ENCODE measurements at places on chromosomes 12 and 14.

- DNase-seq = no peak
These were observed 2.8 kb downstream of the PTPN21 start for GRCh38 chr14:88551980-88552431.

GRCh38 chr12:126189856-126190255 lies 1124.6 kb downstream of the AACS start:
- DNase-seq = no peak

DNA sequence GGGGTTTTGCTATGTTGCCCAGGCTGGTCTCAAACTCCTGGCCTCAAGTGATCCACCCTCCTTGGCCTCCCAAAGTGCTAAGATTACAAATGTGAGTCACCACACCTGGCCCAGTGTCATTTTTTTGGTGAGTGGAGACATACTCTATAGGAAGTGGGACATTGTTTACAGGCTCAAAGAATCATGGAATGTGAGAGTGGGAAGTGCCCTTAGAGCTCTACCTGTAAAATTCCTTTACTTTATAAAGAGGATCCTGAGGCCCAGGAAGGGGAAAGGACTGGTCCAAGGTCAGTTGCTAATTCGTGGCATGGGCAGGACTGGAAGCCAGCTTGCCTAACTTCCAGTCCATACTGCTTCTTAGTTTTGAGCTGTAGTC lies 8.7 kb upstream of the ADCK1 start:
- peak; percentile 27 for DNase-seq

DNA sequence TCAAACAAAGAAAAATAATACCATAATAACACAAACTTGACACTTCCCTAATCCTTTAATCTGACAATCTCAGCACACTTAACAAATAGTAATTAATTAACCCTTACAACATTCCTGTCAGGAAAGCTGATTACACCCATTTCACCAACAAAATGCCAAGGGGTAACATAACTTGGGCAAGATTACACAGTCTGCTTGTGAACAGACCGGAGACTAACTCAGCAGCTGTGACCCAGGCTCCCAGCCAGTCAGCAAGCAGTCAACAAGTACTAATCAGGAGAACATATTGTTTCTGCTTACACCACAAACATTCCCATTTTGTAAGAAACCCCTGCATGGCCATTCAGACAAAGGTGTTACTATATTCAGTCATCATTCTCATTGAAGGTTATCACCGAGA lies 592.5 kb upstream of the FLRT2 start:
- no peak for DNase-seq

- no peak for DNase-seq
These were observed 71.9 kb upstream of the POC1B start for GRCh38 chr12:89597770-89598169.

GRCh38 chr14:49857427-49858003 lies 4.9 kb upstream of the NEMF start:
- DNase-seq = no peak

GRCh38 chr12:21384261-21384660 lies 11.6 kb downstream of the IAPP start:
- no peak for DNase-seq

DNA sequence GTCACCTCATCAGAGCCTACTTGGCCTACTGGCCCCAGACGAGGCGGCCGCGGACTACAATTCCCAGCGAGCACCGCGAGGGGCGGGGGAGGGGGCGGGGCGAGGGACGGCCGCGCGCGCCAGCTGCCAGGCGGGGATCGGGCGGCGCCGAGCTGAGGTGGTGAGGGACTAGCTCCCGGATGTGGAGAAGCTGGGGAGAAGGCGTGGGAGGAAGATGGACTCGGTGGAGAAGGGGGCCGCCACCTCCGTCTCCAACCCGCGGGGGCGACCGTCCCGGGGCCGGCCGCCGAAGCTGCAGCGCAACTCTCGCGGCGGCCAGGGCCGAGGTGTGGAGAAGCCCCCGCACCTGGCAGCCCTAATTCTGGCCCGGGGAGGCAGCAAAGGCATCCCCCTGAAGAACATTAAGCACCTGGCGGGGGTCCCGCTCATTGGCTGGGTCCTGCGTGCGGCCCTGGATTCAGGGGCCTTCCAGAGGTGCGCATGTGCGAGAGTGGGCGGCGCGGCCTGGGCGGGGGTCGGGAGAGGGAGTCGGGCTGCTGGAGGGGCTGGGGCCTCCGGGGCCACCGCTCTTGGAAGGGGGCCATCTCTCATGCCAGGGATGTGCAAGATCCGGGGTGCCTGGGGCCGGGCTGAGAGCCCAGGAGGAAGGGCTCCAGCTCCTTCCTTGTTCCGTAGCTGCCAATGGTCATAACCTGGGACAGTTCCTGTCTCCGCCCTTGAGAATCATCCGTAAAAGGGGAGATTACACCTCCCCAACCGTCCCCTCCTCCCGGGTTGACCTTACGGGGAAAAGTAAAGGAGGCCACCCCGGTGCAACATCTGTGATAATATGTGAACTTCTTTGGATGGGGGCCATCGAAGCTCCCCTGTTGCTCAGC lies at the start of gene CMAS:
Gene CMAS (plus strand): TSS at position 129 of the 878 bp plus-strand sequence. CDS start 86 bp downstream, at position 215.
- DNase-seq = peak; percentile 92

GRCh38 chr14:43754838-43755237 lies 752.2 kb downstream of the FSCB start:
- DNase-seq = no peak

- DNase-seq = peak; percentile 4
These were observed 31.9 kb downstream of the USP15 start for GRCh38 chr12:62291864-62292760.

- DNase-seq = no peak
These were observed 340.5 kb downstream of the TMEM121 start for GRCh38 chr14:105866841-105867321.

- DNase-seq = no peak
These were observed 1.5 kb downstream of the CHD4 start for GRCh38 chr12:6605421-6606330.

- no peak for DNase-seq
These were observed 42.0 kb upstream of the ATP2B1 start for GRCh38 chr12:89750389-89751351.

DNA sequence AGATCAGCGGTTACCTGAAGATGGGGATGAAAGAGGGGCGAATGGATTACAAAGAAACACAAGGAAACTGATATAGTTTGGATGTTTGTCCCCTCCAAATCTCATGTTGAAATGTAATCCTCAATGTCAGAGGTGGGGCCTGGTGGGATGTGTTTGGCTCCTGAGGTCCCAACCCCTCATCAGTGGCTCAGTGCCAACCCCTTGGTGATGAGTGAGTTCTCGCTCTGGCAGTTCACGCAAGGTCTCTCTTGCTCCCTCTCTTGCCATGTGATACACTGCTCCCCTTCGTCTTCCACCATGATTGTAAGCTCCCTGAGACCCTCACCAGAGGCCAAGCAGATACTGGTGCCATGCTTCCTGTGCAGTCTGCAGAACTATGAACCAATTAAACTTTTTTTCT lies 28.0 kb downstream of the ITGA7 start:
- DNase-seq = no peak

GRCh38 chr14:91253795-91254323 lies 9.4 kb upstream of the GPR68 start:
- no peak for DNase-seq

DNA sequence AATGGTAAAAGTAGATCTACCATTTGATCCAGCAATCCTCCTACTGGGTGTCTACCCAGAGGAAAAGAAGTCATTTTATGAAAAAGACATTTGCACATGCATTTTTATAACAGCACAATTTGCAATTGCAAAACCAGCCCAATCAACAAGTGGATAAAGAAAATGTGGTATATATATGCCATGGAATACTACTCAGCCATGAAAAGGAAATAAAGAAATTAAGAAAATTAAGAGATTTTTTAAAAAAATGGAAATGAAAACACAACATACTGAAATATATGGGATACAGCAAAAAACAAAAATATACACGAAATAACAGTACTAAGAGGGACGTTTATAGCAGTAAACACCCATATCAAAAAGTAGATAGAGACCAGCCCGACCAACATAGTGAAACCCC lies 58.9 kb downstream of the ACSM4 start:
- DNase-seq = no peak

GRCh38 chr14:39877577-39878190 lies 445.5 kb upstream of the FBXO33 start:
- no peak for DNase-seq

DNA sequence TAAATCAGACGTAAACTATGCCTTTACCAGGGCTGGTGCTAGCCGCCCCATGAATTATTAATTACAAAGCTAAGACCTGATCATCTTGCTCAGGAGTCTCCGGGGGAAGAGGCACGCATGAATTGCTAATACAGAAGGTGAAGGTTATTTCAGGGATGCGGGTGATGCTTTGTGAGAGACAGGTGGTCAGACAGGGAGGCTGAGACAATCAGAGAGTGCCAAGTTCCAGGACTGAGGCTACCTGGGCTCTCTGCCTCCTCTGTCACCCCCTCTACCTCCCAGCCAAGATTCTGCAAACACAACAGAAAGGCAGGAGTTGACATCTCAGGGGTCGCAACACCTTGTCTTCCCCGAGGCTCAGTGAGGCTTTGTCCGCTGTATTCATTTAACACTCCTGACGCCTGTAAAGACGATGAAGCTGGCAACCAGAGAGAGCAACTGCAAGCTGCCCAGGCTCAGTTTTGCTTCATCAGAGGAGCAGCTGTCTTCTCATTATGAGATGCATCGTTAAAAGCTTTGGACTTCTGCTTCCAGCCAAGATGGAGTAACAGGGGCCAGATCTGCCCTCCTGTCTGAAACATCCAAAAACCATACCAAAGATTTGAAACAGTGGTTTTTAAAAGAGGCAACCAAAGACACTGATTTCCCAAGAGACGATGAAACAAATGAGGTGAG lies 46.6 kb downstream of the PRIMA1 start:
- no peak for DNase-seq

GRCh38 chr12:117334855-117335587 lies 26.4 kb downstream of the NOS1 start:
- no peak for DNase-seq

DNA sequence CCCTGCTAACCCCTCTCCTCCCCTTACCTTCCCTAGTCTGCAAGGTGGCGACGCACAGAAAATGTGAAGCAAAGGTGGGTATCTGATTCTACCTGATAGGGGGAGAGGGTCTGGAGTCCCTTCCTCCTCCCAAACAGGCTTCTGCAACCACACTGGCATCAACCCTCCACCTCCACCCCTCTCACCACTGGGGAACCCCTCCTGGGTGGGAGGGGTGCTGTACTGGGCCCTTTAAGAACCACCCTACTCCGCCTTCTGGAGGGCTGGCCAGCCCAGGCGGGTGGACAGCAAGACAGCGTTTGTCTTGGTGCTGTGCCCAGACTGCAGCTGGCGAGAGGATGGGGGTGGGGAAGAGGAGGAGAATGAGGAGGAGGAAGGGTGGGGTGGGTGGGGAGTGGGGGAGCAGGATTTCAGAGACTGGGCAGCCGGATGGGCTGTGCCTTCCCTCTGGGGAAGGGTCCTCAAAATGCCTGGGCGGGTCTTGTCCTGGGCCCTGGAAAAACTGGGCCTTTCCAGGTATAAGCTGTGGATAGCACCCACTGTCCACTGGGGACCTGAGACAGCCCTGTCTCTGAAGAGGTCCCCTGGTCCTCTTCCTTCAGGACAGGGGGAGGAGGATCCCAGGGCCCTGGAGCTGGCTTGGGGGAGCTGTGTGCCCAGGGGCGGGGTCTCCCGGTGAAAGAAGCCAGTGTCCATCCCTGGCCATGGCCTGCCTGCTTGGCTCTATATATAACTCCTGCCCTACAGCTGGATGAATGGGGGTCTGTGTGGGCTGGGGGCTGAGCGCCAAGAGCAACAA lies 2.8 kb downstream of the TNS2 start:
- no peak for DNase-seq

GRCh38 chr12:6295094-6295811 lies 15.2 kb upstream of the PLEKHG6 start:
- DNase-seq = peak; percentile 98

GRCh38 chr12:130120012-130120805 lies 42.1 kb upstream of the FZD10 start:
- DNase-seq = no peak

DNA sequence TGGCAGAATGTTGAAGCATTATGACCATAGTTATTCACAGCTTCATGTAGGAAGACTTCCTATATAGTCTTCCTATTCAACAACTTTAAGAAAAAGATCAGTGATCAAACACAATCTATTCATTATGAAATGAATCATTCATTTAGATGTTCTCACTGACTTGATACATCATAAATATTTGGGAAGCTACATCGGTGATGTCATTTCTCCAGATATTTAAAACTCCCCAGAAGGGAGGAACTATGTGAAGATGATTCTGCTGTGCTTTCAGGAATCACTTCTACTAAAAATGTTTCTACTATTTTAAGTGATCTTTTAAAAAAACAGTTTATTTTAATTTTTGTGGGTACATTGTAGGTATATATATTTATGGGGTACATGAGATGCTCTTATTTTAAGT lies 316.4 kb downstream of the BCAT1 start:
- DNase-seq = no peak

- DNase-seq = no peak
These were observed 526.1 kb downstream of the CCER1 start for GRCh38 chr12:90428881-90429280.

DNA sequence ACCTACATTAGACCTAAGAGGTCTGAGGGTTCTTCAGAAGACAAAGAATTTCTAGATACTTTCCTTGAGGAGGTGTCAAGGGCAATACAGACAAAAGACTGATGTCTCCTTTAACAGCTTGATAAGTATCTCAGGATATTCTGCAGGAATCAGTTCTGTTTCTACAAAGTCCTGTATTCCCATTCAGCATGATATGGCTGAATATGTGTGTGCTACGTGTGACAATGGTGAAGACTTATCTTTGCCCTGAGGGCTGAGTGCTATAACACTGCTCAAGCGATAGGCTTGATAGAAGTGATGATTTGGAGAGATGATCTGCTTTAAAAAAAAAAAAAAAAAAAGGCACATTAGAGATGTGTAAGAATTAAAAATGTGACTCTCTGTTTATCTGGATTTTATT lies 429.7 kb downstream of the EGLN3 start:
- DNase-seq = no peak

DNA sequence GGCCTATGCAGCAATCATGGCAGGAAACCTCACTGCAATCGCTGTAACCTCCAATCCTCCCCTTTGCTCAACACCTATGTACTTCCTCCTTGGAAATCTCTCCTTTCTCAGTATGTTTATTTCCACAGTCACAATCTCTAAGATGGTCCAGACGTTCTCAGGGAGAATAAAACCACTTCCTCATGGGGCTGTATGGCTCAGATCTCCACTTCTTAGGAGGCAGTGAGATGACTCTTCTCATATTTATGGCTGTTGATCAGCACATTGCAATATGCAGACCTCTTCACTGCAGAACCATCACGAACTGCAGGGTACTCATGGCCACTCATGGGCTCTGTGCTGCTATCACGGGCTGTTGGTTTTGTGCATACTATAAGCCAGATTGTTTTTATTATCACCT lies 17.1 kb upstream of the OR4K17 start:
- DNase-seq = no peak

DNA sequence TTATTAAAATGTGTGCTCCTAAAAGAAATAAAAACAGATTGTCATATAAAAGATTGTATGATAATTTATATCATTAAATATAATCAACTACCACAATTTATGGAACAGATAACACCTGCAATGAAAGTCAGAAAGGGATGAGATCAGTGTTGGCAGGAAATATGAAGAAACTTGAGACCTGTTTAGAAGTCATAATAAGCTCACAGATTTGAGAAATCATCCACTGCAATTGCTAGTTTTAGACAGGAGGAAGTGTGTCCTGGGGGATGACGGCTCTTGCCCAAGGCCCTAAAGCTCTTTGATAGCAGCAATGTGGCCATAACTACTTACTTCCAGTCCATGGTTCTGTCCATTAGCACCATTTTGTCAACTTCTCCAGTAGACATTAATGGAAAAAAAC lies 122.8 kb upstream of the SOX5 start:
- DNase-seq = no peak
